Renal cortex interstitium (tissue), 15 donors: ENCODE measurements at places on chromosomes 16 and 17.

DNA sequence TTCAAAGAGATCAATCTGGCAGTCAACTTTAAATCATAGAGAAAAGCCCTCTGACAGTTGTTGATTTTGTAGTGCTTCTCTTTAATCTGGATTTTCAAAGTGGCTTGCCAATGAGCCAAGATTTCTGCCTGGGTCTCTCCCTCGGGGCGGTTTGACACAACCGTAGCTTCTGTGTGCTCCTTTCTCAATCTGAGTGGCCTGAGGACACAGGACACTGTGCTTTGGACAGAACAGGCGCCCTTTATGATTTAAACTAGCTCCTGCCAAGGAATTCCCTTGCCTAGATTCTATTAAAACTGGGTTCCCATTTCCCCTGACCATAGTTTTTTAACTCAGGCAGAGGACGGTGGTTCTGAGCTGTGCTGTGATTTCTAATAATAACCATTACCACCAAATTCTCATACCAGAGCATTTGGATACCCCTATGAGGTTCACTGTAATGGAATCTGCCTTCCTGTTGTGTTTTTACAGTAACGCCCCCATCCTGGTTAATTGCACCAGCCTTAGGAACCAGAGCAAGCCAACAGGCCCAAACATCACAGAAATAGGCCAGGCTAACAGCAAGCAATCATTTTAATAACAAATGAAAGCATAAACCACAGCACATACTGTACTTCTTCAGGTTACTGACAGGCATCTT is 4.0 kb downstream of the ZFHX3 start:
- no peak for DNase-seq

DNA sequence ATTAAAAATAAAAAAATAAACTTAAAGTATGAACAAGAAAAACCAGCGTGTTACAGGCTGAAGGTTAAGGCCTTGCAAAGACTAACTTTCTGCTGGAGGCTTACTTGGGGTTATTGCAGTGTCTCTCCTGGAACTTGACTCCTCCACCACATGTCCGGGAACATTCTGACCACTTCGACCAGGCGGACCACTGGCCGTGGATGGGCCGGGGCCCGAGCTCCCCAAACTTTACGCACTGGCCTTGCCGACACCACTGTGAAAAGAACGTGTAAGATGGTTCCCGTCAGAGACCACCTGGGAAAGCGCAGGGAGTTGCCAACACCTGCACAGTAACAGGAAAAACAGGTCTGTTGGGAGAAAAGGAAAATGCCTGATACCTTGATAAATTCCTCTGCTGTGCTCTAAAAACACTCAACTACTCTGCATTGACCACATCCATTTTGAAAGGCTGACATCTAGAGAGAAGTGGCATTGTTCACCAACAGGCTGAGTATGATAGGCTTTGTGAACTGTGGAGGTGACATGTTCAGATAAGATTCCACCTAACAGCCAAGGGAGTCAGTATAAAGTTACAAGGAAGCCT is 99.1 kb downstream of the ADAMTS18 start:
- no peak for DNase-seq

DNA sequence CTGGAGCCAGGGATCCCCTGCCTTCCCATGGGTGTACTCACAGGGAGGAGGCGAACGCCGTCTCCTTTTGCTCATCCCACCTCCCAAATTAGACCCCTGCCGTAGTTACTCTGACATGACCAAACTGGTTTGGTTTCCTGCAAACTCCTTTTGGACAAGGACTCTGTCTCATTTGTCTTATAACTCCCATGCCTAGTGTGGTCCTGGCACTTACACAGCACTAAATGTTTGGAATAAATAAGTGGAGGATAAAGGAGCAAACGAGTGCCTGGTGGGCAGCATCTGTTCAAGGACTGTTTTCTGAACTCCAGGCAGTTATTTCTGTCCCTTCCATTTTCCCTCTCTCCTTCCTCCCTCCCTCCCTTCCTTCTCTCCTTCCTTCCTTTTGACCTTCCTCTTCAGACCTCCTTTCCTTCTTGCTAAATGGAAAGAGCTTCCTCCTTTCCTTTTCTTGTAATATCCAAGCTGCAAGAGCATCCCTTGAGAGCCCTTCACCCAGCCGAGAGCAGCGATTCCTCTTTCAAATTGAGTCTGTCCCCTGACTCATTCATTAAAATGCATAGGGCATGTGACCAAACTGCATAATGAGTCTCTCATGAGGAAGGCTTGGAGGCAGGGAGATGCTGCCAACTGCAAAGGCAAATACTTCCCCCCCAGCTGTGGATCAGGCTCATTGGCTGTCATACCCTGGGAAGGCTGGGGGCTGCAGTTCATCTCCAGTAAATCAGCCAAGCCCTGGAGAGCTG is 36.8 kb downstream of the CHD9 start:
- no peak for DNase-seq

DNA sequence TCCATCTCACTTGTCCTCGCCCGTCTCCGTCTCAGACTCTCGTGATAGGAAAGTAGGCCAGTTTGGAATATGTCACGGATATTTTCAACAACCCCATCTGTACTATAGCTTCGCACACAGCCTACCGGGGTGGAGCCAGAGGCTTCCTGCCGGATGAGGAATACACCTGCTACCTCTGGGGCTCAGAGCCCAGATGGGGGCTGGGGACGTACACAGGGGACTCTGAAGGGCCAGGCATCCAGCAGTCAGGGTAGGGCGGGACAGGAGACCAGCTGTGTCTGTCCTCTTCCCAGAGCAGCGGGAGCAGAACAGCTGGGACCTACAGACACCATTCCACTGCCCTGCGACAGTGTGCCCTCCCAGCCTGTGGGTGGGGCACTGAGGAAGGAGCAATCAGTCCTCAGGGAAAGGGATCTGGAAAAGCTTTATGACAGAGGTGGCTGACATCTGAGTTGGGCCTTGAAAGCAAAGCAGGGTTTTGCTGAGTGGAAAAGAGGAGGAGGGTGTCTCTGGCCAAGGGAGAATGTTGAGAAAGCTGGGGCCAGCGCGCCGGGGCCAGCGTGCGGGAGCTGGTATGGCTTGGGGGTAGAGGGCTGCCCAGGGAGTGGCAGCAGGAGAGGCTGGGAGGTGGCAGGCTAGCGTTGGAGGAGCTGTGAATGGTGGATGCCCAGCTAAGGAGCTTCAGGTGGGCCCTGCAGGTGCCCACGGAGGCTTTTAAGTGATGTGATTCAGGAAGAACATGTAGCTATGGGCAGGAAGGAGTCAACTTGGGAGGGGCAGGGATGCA is 11.5 kb upstream of the SRCIN1 start:
- DNase-seq = no peak

DNA sequence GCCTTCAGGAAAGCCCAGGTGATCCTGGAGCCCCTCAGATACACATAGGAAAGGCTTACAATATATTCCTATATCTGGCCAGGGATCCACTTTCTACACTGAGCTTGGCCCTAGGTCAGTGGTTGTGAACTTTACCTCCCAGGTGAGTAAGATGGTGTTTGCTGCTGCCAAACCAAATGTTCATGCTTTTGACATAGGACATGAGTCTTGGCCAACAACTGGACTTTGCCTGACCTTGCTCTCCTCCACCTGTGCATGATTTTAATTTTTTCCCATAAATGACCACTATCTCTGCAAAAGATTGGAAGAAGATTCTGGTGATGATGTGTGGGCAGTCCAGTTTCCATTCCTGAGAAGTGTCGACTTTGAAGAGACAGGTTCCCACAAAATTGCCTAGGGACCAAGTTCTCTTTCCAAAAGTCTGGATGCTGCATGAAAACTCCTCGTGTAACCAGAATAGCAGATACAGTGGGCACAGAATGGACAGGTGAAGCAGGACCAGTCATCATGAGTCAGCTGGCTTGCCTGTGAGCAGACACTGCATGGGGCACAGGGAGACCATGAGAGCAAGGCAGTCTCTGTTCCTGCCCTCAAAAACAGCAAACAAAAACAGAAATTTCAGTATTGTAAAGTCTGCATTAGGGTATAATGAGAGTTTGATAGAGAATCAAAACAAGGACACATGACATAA is 226.4 kb upstream of the MON1B start:
- DNase-seq = no peak

DNA sequence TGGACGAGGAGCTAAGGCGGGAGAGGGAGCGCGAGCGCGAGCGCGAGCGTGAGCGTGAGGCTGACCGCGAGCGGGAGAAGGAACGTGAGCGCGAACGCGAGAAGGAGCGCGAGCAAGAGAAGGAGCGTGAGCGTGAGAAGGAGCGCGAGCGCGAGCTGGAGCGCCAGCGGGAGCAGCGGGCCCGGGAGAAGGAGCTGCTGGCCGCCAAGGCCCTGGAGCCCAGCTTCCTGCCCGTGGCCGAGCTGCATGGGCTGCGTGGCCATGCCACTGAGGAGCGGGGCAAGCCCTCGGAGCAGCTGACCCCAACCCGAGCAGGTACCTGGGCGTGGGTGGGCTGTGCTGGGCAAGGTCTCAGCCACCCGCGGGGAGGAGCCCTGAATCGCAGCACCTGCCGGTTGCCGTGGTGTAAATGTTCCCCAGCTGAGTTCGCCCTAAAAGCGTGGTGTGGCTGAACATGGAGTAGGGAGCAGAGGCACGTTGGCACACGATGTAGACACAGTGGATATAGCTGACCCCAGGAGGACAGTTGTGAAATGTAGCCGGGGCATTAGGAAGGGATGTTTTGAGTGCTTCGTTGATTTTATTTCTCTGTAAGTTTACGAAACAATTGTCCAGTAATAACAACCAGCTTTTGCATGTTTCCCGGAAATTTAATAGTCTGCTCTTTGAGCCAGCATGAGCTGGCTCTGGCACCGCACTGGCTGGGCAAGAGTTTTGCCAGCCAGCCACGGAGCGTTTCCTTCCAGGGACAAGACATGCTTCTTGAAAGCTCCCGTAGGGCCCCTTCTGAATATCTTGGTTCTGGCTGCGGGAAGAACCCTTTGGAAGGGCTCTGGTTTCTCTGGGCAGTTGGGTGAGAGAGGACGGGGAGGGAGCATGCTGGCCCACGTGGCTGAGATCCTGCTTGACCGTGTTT is 32.1 kb downstream of the GINS2 start:
- DNase-seq = no peak

- no peak for DNase-seq
These were observed 46.5 kb downstream of the TEX2 start for GRCh38 chr17:64216338-64217248.

GRCh38 chr17:34719569-34719968 is 140.2 kb downstream of the TMEM132E start:
- no peak for DNase-seq

- DNase-seq = no peak
These were observed 26.8 kb upstream of the EMP2 start for GRCh38 chr16:10607157-10607556.

- no peak for DNase-seq
These were observed 52.0 kb upstream of the TEX2 start for GRCh38 chr17:64315032-64315490.

GRCh38 chr17:70636517-70637133 is 467.3 kb downstream of the KCNJ2 start:
- DNase-seq = no peak
